Large intestine (tissue), 12 donors: ENCODE measurements at places on chromosomes 7 and 10. TPM values are rescaled to one million over a fixed set of nuclear protein-coding genes. Genes with fewer than 3 reads are reported as not detected.

DNAJC1 gene
- polyA plus RNA-seq = 25.2 TPM

CACNB2 gene
- polyA plus RNA-seq = 8.2 TPM

SUMF2 gene
- polyA plus RNA-seq = 215 TPM

NUDT1 gene
- polyA plus RNA-seq = 25.6 TPM

AZGP1 gene
- 13.9 TPM for polyA plus RNA-seq

WNT2 gene
- 0.25 TPM for polyA plus RNA-seq

NKX1-2 gene
- 7.7 TPM for polyA plus RNA-seq

LIPM gene
- 0.04 TPM for polyA plus RNA-seq

ANKRD22 gene
- polyA plus RNA-seq = 1.3 TPM

GPER1 gene
- polyA plus RNA-seq = 1.1 TPM

ELMO1 gene
- polyA plus RNA-seq = 9.5 TPM

THSD7A gene
- polyA plus RNA-seq = 3.7 TPM

EFCAB10 gene
- 1.4 TPM for polyA plus RNA-seq

POLR2J2 gene
- 4.4 TPM for polyA plus RNA-seq

SPDYE11 gene
- polyA plus RNA-seq = 0.51 TPM

ELAPOR2 gene
- polyA plus RNA-seq = 8.2 TPM

FAM149B1 gene
- 32.1 TPM for polyA plus RNA-seq

SPDYE18 gene
- 1.2 TPM for polyA plus RNA-seq

ABCC2 gene
- polyA plus RNA-seq = 94.3 TPM

KCP gene
- polyA plus RNA-seq = 1.3 TPM

ABCB1 gene
- 7.0 TPM for polyA plus RNA-seq
